Neural crest cell (in vitro differentiated cells): ENCODE measurements at places on chromosomes 11 and 22. TPM values are rescaled to one million over a fixed set of nuclear protein-coding genes. Genes with fewer than 3 reads are reported as not detected.

DNA sequence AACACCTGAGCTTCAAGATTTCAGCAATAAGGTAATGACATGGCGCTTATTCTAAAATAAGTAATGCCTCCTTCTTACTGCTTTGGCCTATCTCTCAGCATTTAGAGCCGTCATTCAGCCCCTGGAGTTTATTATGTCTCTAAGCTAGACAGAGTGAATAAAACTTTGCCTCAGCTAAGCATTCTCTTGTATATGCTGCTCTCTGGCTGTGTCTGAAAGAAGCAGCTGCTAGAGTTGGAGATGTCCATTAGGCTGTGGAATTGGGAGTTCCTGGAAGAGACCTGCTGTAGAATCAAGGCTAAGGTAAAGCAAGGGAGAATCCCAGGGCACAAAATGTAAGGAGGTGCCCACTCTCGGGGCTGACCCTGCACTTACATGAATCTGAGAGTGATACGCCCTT is 35.5 kb upstream of the TTC12 start:
- peaks cover 6% of the 10 kb centered on the region for H3K36me3 ChIP-seq
- no peak overlapping the region for H3K27ac ChIP-seq
- H3K4me1 ChIP-seq: peaks cover 21% of the 10 kb centered on the region
- DNase-seq: no peak
- no peaks in the 10 kb centered on the region for H3K27me3 ChIP-seq
- H3K4me3 ChIP-seq: no peak overlapping the region

DNA sequence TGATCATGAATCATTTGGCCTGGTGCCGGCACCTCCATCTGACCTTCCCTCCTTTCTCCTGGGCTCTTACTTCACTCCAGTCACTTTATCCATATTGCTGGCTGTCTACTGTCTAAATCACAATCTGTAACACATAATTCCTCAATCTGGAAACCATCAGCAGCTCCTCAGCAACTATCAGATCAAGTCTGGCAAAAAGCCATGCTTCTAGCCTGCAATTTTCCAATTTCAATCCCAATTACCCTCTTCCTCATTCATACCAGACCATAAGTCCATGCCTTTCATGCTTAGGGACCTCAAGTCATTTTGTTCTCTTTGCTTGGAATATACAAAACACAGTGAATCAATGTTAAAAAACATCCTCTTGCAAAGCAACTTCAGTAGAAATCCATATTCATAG is 882.8 kb upstream of the ANO3 start:
- no peak for DNase-seq
- no peak overlapping the region for H3K4me3 ChIP-seq
- H3K27me3 ChIP-seq: no peaks in the 10 kb centered on the region
- no peak overlapping the region for H3K27ac ChIP-seq

DNA sequence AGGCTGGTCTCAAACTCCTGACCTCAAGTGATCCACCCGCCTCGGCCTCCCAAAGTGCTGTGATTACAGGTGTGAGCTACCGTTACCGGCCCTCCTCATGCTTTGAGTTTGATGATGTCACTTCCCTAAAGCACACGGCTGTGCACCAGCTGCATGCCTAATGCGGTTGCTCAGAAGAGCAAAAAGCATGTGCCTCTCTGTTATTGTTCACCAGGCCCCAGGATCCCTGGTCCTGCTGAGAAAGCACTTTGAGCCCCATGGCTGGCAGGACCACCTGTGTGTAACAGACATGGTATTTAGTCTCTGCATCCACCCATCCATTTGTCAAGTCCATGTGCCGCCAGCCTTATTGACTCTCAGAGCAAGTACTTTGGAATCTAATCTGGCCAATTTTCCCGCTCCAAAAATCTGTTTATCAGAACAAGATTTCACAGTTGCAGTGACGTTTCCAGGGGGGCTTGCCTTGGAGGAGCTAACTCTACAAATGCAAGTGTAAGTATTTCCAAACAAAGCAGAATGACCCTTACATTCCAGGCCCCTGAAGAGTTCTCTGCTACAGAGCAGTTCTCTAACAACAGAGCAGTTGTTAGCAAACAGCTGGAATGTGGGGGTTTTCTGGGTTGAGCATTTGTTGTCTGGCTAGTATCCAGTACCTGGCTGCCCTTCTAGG is 89.4 kb downstream of the LDLRAD3 start:
- H3K27me3 ChIP-seq: no peaks in the 10 kb centered on the region
- peaks cover 33% of the 10 kb centered on the region for H3K4me1 ChIP-seq
- H3K4me3 ChIP-seq: no peak overlapping the region
- peak overlapping the region; percentile 43 for H3K27ac ChIP-seq
- H3K36me3 ChIP-seq: peaks cover 15% of the 10 kb centered on the region

DNA sequence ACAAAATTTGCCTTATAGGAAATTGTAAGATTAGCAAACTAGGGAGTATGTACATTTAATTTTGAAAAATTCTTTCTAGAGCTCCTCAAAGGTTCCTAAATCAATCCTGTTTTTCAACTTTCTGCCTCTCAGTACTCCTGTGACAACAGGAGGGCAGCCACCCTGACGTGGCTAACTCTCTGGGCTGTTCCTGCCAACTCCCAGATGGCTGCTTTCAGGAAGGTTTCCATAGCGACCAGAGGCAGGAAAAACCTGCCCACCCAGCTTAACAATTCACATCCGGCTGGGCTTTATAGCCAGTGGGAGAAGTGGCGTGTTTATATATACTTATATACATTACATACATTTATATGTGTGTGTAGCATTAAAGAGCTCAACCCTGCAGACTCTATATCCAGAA is 26.5 kb downstream of the SGSM3 start:
- H3K36me3 ChIP-seq: no peaks in the 10 kb centered on the region
- H3K27ac ChIP-seq: peak overlapping the region; percentile 28
- DNase-seq: no peak
- peak overlapping the region; percentile 8 for H3K4me3 ChIP-seq

GRCh38 chr11:108882211-108882831 is 217.5 kb downstream of the DDX10 start:
- DNase-seq: no peak
- no peaks in the 10 kb centered on the region for H3K4me1 ChIP-seq
- no peaks in the 10 kb centered on the region for H3K27me3 ChIP-seq
- no peak overlapping the region for H3K27ac ChIP-seq
- peaks cover 4% of the 10 kb centered on the region for H3K36me3 ChIP-seq

GRCh38 chr11:614021-614622 is 1.6 kb downstream of the IRF7 start:
- no peak for DNase-seq
- peaks cover 16% of the 10 kb centered on the region for H3K4me1 ChIP-seq

DNA sequence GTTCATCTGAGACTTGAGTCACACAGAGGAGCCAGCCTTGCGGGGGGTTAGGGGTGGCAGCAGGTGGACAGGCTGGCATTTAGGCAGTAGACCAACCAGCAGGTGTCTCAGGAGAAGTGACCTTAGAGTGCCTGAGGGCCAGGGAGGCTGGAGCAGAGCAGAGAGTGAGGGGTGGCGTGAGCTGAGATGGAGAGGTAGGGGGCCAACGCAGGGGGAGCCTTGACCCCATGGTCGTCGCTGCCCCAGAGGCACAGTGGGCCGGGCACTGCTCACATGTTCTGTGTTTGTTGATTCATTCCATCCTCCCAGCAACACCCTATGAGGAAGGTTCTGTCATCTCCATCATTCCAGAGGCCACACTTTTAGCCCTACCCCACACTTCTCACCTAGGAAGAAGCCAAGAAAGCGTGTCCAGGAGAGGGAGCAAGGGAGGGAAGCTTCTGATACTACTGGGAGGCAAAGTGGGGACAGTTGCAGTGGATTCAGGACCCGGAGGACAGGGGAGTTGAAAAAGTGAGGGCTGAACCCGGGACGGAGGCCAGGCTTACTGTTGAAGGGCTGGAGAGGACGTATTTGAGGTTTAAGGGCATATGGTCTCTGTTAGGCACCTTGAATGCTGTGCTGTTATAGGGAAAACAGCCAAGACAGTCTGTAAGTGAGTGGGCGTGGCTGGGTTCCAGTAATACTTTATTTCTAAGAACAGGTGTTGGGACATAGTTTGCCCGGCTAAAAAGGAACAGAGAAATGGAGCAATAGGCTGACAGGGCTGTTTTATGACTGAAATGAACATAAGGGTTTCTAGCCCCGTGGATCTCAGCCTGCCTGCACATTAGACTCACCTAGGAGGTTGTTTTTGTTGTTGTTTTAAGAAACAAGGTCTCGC is 7.3 kb downstream of the SART1 start:
- no peaks in the 10 kb centered on the region for H3K27me3 ChIP-seq
- H3K27ac ChIP-seq: peak overlapping the region; percentile 50
- DNase-seq: no peak
- H3K4me3 ChIP-seq: peak overlapping the region; percentile 66

GRCh38 chr22:38429499-38430068 is 25.4 kb downstream of the KCNJ4 start:
- no peak overlapping the region for H3K4me3 ChIP-seq
- no peaks in the 10 kb centered on the region for H3K27me3 ChIP-seq
- no peak for DNase-seq
- no peaks in the 10 kb centered on the region for H3K36me3 ChIP-seq
- no peak overlapping the region for H3K27ac ChIP-seq

- H3K27me3 ChIP-seq: no peaks in the 10 kb centered on the region
- no peak for DNase-seq
- H3K27ac ChIP-seq: peak overlapping the region; percentile 81
- peaks cover 30% of the 10 kb centered on the region for H3K4me1 ChIP-seq
These were observed 915 bp upstream of the OSBP start for GRCh38 chr11:59616396-59616982.

DNA sequence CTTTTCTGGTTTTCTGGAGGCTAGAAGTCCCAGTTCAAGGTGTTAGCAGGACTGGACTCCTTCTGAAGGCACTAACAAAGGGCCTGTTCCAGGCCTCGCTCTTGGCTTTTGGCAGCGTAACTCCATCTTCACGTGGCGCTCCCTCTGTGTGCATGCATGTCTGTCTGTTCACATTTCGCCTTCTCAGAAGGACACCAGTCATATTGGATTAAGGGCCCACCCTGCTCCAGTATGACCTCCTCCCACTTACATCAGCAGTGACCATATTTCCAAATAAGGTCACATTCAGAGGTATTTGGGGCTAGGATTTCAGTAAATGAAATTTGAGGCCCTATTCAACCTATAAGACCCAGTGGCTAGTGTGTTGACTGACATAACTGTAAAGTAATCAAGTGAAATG is 20.0 kb downstream of the APLP2 start:
- peaks cover 35% of the 10 kb centered on the region for H3K4me1 ChIP-seq
- no peaks in the 10 kb centered on the region for H3K27me3 ChIP-seq
- H3K4me3 ChIP-seq: no peak overlapping the region
- no peak overlapping the region for H3K27ac ChIP-seq
- H3K36me3 ChIP-seq: peaks cover 19% of the 10 kb centered on the region

DNA sequence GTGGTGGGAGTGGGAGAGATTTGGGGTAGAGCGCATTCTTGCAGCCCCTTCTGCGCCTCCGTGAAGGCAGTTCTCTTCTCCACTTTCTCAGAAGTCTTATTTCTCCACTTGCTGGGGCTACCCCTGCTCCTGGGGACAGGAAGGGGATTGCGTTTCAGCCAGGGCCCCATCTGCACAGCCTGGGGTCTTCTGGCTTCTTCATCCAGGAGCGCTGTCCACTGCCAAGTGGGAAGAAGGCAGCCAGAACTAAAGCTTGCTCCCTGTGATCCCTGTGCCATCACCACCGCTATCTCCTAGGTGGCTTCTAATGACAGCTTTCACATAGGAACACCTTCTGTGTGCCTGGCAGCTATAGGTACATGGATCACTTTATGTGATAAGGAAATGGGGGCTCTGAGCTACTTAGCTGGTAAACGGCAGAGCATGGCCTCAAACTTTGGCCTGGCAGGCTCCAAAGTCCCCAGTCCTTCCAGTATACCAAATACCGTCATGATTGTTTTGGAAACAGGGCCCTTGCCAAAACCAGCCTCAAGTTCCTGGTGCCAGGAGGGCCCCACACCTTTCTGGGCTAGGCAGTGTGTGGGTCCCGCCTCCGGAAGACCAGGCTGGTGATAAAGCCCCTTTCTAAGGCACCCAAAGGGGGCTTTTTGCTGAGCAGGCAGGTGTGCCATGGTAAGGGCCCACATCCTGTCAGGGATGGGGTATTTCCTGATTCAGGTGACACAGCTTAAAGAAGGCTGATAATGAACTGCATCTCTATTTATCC is 60.4 kb upstream of the PAX6 start:
- no peaks in the 10 kb centered on the region for H3K36me3 ChIP-seq
- H3K4me3 ChIP-seq: peak overlapping the region; percentile 5
- H3K27ac ChIP-seq: peak overlapping the region; percentile 90
- peaks cover 31% of the 10 kb centered on the region for H3K4me1 ChIP-seq

GRCh38 chr11:61011950-61012736 is 40.7 kb downstream of the CD6 start:
- H3K4me3 ChIP-seq: peak overlapping the region; percentile 13
- peak overlapping the region; percentile 62 for H3K27ac ChIP-seq
- peaks cover 19% of the 10 kb centered on the region for H3K4me1 ChIP-seq
- H3K27me3 ChIP-seq: peaks cover 36% of the 10 kb centered on the region
- no peak for DNase-seq
- H3K36me3 ChIP-seq: no peaks in the 10 kb centered on the region

- no peaks in the 10 kb centered on the region for H3K27me3 ChIP-seq
- H3K4me1 ChIP-seq: no peaks in the 10 kb centered on the region
- H3K4me3 ChIP-seq: no peak overlapping the region
- peaks cover 12% of the 10 kb centered on the region for H3K36me3 ChIP-seq
- no peak for DNase-seq
- H3K27ac ChIP-seq: no peak overlapping the region
These were observed 26.6 kb downstream of the HPS5 start for GRCh38 chr11:18295316-18295715.

DNA sequence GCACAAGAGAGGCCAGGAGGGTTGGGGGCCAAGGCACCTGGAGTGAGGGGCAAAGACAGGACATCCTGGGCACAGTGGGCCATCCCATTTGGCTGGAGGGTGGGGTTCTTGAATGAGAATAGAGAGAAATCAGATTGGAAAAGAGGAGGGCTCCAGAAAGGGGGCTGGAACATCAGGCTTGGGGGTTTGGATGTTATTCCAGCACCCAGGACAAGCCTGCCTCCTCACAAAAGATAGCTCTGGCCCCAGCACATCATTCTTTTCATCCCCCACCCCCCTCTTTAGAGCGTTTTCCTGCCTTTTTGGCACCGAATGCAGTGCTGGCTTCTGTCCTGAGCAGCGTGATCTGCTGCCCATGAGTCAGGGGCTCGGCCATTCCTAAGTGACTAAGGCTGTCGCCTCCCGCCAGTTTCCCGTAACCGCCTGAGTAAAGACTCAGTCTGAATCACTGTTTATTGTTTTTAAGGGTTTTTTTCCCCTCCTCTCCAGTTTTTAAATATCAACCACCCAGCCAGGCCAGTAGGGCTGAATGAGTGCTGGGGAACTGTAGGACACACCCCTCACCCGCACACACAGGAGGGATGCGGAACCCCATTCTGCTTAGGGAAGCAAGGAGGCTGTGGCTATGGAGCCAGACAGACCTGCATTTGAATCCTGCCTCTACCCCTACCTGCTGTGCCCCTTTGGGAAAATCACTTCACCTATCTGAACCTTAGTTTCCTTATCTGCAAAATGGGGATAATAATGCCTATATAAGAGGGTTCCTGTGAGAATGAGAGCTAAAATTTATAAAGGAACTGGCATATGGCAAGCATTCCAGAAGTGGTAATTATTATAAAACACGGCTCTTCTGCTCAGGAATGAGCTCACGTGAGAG is 32.4 kb upstream of the NAV2 start:
- H3K4me1 ChIP-seq: peaks cover 44% of the 10 kb centered on the region
- peaks cover 4% of the 10 kb centered on the region for H3K27me3 ChIP-seq
- H3K36me3 ChIP-seq: no peaks in the 10 kb centered on the region
- no peak overlapping the region for H3K4me3 ChIP-seq

- H3K36me3 ChIP-seq: no peaks in the 10 kb centered on the region
- H3K27me3 ChIP-seq: no peaks in the 10 kb centered on the region
- H3K4me1 ChIP-seq: no peaks in the 10 kb centered on the region
- DNase-seq: peak; percentile 82
These were observed 8.6 kb downstream of the MRPL11 start for GRCh38 chr11:66429983-66430602.

Gene SYCE3
- total RNA-seq: not detected in 2 replicates

Gene PPP2R1B
- total RNA-seq: 78.0 and 80.4 TPM in 2 replicates

Gene MUC2
- total RNA-seq: not detected in 2 replicates

Gene NRXN2
- 8.5 and 10.0 TPM in 2 replicates for total RNA-seq

Gene MYRF
- total RNA-seq: 3.5 and 3.9 TPM in 2 replicates

Gene ZBTB16
- 36.6 and 39.4 TPM in 2 replicates for total RNA-seq

Gene APOL4
- total RNA-seq: not detected in 2 replicates

Gene KCTD21
- 6.4 and 8.4 TPM in 2 replicates for total RNA-seq
